Fibroblast of skin of right quadriceps (primary cell): ENCODE measurements at places on chromosomes 5 and 9.

DNA sequence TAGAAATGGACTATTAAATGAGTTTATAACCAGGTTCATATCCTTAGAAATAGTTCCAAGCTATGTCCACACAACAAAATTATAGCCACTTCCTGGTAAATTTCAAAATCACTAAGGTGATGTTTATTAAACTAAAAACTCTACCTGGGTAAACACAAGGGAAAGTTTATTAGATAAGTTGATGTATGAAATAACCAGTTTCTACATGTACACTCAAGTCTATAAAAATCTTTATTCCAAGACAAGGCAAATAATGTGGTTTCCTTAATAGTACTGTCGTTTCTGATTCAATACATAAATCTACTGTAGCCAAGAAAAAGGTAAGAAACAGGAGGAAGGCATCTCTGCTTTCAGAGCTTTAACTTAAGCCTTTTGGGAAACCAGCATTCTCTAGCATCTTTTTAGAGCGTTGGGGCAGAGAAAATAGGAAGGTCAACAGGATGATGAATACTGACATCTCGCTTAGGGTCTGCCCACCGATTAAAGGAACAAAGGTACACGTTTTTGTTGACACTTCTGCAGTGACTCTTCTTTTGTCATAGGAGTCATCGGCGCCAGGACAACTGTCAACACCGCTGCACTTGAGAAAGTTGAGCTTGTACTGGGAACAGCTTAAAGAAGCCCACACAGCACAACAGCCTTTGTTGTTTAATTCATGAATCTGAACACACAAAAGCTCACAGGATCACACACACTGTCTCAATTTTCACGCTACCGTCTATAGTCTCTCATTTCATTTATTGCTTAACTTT is 513.6 kb downstream of the SLCO4C1 start:
- no peak for DNase-seq

DNA sequence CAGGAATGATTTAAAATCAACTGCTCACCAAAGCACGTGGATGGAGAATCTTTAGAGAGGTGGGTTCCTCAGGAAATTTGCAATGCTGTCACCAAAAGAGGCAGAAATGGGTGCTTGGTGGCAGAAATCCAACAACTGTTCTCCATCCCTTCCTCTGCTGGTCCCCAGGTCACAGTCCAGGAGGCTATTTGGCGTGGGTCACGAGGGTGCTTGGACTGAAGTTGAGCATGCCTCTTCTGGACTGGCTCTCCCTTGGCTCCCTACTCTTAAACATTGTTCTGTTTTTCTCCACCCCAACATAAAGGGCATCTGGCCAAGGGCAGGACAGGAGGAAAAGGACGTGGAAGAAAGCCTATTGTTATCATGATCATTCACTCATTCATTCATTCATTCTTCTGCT is 58.9 kb downstream of the WWC1 start:
- DNase-seq, result no peak

DNA sequence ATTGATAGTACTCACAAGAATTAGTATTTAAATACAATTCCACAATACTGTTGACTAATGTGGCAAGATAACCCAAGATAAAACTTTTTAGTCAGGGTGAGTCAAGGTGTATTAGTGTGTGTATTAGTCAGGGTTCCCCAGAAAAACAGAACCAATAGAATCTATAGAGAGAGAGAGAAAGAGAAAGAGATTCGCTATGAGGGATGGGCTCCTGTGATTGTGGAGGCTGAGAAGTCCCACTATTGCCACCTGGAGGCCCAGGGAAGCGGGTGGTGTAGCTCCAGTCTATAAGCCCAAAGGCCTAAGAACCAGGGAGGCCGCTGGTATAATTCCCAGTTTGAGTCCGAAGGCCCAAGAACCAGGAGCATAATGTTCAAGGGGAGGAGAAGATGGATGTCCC is 10.0 kb upstream of the SHISAL2B start:
- no peak for DNase-seq

DNA sequence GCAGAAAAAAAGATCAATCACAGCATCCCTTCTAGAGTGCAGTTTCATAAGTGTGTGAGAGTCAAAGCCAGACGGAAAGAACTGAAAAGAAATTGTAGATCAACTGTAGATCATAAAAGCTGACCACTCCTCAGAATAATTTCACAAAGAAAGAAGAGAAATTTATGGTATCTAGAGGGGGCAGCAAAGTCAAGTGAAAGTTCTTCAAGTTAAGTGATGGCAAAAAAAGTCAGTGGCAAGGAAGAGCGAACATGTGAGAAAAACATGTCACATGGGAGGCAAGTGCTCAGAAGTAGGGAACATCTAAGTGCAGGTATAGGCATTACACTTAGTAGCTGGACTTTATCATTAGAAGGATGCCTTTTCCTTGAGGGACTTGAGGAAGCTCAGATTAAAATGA is 245.1 kb upstream of the ISL1 start:
- DNase-seq, result no peak

GRCh38 chr5:33120671-33121070 is 320.1 kb upstream of the TARS1 start:
- peak; percentile 71 for DNase-seq

DNA sequence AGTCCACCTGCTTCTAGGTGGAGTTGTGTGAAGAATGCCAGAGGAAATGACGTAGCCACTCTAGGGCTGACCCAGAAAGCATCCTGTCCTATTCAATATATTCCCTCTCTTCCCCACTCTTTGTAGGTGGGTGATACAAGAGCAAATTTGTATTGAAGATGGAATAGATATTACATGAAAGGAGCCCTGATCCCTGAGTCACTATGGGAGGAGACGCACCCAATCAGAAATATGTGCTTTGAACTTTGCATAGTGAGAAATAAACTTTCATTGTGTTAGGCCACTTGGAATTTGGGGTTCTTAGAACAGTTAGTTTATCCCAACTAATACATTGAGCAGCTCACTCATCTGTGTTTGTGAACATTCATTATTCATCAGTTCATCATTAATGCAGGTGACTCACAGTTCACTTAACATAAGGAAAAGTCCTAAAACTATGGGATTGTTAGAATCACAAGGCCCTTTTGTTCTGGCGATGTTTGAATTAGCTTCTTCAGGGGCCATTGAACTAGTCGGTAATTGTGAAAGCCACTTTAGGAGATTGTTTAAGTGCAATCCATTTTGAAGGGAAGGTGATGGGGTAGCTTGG is 26.9 kb upstream of the NTRK2 start:
- DNase-seq, result no peak

- no peak for DNase-seq
Measured at GRCh38 chr5:172119921-172120688, 67.9 kb downstream of the STK10 start.

DNA sequence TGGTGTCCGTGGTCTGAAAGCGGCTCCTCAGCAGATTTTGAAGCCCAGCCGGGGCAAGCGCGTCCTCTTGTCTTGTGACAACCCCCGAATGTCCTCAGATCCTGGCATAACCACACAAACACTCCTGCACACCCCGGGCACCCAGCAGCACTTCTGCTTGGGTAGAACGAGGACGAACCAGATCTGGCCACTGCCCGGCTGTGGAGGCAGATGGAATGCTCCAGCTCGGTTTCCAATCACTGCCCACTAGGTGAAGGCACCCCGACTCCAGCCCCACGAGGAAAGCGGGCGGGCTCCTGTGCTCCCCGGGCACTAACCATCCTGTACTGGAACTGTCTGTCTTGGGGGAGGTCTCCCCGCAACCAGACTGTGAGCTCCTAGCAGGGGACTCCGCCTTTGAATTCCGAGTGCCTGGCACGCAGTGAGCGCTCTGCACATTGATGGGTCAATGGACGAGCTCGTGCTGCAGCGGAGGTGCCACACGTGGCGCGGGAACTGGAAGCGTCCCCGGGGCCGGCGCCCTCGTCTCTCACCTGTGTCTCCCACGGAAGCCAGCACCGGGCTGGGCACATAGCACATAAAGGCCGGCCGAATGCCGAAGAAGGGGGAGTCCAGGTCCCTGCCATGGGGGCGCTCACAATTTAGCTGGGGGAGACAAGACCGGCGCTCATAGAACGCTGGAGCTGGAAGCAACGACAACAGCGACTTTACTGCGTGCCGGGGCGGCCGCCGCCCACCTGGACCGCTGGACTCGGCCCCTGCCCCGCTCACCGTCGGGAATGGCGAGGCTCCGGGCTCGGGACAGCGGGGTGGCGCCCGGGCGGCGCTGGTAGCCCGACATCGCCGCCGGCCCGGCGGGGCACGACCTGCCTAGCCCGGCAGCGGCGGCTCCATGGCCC is 608 bp downstream of the ENTR1 start:
- DNase-seq, result peak; percentile 35

GRCh38 chr5:67267512-67268216 is 71.1 kb upstream of the CD180 start:
- DNase-seq, result no peak

- no peak for DNase-seq
Measured at GRCh38 chr9:15403155-15403554, 19.5 kb upstream of the SNAPC3 start.

GRCh38 chr5:72346398-72346797 is 26.2 kb downstream of the PTCD2 start:
- DNase-seq, result no peak

DNA sequence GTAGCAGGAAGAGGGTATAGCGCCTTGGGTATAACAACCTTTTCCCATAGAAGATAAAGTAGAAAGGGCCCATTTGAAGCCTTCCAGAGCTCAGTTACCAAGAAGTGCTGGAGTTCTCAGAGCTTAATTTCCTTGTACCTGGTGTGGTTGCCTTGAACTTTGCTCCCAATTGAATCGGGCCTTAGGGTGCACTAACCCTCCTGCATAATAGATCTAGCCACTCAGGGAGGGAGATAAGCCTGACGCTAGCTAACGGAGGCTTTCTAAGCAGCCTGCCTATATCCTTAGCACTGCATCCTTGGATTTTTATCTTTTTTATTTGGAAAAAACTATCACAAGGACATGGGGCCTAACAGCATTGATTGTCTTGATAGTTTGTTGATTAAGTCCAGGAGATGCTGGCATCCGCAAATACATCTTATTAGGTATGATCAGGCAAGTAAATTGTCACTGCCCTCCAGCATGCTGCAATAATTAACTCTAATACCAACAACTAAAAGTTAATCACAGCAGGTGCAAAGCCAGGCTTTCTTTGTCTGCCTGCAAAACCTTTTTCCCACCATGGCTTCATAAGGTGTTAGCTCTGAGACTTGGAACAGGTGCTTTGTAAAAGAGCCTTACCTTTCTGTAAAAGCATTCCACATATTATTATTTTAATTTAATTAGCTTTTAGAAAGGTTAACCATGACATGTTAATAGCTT is 199.4 kb downstream of the SREK1 start:
- no peak for DNase-seq

- no peak for DNase-seq
Measured at GRCh38 chr9:113611461-113612215, 148.1 kb downstream of the RGS3 start.

- DNase-seq, result no peak
Measured at GRCh38 chr9:137795156-137795666, 82.4 kb upstream of the CACNA1B start.

GRCh38 chr5:96896276-96896675 is 20.0 kb downstream of the ERAP2 start:
- DNase-seq, result no peak

GRCh38 chr5:55037890-55038289 is 13.8 kb downstream of the GZMK start:
- no peak for DNase-seq

GRCh38 chr5:88674356-88675167 is 208.4 kb downstream of the MEF2C start:
- no peak for DNase-seq

DNA sequence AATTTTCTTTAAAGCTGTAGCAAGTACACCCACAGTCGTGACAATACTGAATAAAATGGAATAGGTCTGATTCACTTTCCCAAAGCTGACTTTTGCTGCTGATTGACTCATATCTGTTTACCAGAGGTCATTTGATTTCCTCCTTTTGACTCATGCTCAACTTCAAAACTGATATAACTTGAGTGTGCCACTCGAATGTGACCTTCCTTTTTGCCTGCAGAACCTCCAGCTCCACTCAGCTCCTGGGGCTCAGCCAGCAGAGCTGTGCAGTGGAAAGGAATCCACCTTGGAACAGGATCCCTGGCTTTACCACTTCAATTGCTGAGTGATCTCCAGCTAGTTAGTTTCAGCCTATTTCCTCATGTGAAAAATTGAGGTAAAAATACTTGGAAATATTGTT is 84.1 kb downstream of the FEM1C start:
- peak; percentile 84 for DNase-seq

- DNase-seq, result peak; percentile 47
Measured at GRCh38 chr9:89427621-89428221, 70.2 kb downstream of the SEMA4D start.

- no peak for DNase-seq
Measured at GRCh38 chr5:138210985-138211384, 2.1 kb downstream of the CDC23 start.

DNA sequence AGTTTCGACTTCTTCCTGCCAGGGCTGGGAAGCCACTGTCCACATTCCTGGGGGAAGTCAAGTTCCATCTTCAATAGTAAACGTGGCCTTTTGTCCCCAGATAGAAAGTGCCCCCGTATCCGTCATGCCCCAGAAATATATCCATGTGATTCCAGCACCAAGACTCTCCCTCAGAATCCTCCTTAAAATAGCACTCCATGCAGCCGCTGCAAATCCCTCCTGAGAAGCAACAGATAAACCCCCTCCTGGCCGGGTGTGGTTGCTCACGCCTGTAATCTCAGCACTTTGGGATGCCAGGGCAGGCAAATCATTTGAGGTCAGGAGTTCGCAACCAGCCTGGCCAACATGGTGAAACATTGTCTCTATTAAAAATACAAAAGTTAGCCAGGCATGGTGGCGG is 126.1 kb downstream of the OLFM1 start:
- no peak for DNase-seq

GRCh38 chr5:35309365-35310130 is 79.3 kb upstream of the PRLR start:
- peak; percentile 11 for DNase-seq

DNA sequence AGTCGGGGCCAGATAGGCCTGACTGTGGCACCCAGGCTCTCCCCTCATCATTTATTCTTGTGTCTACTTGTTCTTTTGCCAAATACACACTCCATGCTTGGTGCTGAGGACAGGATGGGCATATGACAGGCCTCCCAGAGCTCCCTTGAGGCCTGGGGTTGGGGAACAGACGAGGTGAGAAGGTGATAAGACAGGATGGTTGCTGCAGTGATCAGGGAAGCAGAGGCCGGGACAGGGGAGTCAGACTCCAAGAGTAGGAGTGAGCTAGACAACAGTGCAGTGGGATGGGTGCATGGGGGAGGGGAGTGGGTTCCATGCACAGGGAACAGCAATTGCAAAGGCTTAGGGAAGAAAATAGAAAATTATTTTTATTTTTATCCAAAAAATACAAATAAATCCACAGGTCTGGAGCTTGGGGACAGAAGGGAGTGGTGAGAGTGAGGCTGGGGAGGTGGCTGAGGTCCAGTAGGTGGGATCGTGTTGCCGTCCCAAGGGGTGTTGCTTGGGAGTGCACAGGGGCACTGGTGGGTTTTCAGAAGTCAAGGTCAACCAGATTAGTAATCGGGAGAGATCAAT is 3.4 kb upstream of the AMBP start:
- DNase-seq, result no peak
